H9 (cell line): ENCODE measurements at places on chromosomes 2 and 18.

- no peak for DNase-seq
Observed at GRCh38 chr2:74712223-74713053, 58.4 kb downstream of the SEMA4F start.

DNA sequence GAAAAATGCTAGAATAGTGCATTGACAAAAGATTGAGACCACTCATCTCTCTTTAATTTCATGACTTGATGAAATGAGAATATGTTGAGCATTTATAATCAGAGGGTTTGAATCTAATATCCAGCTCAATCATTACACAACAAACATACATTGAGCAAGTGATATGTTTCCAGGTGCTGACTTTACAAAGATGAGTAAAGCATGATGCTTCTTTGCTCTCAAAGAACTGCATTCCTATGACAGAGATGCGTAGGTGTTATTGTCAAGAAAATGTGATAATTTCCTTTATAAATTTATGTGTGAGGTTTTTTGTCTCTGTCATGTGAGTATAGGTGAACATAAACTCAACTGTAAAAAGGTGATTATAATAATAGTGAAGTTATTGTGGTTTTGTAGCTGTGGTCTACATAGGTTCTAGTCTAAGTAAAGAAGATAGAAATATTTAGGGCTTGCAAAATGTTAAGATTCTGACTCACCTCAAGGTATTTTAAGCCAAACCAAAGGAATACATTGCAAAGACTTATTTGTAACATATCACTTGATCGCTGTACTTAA is 389.8 kb downstream of the GALNT13 start:
- DNase-seq: no peak

DNA sequence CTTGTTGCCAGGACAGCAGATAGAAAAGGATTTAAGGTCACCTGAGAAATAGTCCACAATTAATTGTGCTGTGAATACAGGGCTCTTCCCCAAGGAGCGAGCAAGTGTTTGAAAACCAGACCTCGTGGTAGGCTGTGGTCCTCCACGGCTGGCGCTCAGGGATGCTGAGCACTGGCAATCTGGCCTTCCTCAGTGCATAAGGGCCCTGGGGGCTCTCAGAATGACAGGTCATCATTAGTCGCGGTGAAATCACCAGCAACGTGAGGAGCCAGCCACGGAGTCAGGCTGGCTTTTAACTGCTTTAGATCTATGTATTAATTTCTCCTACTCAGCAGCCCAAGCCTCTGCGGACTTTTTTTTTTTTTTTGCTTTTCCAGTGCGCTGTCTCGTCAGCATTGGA is 148.5 kb downstream of the FHOD3 start:
- DNase-seq: no peak

DNA sequence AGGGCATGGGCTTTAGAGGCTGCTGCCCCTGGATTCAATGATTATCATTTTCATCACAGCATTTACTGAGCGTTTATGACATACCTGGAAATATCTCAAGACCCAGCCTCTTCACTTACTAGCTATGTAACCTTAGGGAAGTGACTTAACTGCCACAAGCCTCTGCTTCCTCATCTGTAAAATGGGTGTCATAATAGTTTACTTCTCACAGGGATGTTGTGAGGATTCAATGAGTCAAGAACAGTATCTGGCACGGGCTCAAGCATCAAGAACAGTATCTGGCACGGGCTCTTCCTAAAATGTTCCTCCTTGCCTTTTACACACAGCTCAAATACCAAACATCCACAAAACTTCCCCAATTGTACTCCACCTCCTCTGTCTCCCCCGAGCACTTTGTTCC is 31.4 kb downstream of the LGALSL start:
- no peak for DNase-seq

GRCh38 chr18:26555804-26556553 is 7.6 kb upstream of the KCTD1 start:
- DNase-seq: no peak

DNA sequence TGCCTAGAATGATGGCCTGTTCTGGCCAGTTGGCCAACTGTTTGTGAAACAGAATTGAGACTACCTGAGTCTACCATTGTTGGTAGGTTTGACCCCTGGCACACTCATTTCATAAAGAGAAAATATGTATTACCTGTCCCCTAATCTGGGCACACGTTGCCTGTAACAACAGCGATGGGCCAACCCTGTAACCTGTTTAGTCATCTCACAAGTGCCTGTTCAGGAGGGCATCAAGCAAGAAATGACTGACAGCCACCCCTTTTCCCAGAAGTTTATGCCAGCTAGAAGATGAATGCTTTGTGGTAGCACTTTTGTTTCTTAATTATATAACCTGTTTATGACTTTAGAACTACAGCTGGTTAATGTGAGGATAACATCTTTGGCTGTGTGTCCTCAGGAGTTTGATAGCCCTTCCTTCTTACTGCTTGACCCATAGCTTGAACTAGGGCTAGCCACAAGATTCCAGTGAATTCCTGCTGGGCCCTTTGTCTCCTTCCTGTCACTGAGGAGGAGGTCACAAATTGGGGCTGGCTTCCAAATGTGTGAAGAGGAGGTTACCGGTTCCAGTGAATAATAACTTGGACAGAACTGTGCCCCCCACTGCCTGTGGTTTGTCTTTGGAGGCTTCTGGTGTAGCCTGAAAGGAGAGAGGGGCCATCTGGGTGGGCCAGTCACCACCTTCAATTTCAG is 273.9 kb upstream of the EPAS1 start:
- no peak for DNase-seq
